ENCODE measurements at places on chromosomes 5 and 9.

- DNase-seq, result no peak
These were observed 35.1 kb downstream of the B4GALT1 start for GRCh38 chr9:33131790-33132772.

- DNase-seq, result no peak
These were observed 7.9 kb downstream of the PPP1R26 start for GRCh38 chr9:135487281-135488012.

- no peak for DNase-seq
These were observed 15.1 kb upstream of the CSNK1G3 start for GRCh38 chr5:123496892-123497291.

GRCh38 chr5:135864503-135865435 lies 30.3 kb downstream of the SLC25A48 start:
- DNase-seq, result no peak

DNA sequence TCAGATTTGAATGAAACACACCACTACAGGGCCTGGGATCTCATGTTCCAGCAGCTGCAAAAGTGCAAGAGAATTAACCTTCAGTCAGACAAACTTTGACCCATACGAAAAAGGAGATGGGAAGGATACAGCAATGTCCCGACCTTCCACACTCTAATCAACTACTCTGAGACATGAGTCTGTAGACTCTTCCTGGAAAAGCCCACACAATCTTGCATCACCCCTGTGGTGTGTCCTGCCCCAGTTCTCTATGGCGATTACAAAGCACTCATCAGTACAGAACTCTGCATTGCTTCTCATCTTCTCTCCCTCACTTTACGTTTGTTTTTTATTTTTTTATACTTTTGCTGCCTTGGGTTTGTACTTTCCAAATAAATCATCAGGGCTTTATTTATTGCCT lies 241.0 kb upstream of the KIF2A start:
- no peak for DNase-seq

DNA sequence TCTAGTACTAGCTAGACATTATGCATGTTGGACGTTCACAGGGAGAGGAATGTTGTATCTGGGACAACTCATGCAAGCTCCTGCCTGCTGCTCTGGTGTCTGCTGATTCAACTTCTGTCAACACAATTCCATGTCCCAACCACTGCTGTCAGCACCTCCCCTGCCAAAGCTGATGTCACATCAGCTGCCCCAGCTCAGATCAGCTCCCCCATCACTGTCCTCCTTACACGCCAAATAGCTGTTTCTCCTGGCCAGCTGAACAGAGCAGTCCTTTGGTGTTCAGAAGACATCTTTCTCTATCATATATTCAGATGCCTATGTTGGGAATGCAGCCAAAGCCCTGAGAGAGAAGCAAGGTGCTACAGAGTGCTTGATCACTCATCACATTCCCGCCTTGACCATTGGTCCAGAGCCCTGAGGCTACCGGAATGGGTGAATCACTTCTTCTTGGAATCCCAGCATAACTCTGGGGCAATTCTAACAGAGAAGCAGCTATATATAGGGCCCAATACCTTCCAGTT lies 223.3 kb downstream of the SEC61B start:
- no peak for DNase-seq

- DNase-seq, result no peak
These were observed 21.9 kb upstream of the TERT start for GRCh38 chr5:1316588-1317340.

GRCh38 chr5:7597059-7597642 lies 201.2 kb downstream of the ADCY2 start:
- no peak for DNase-seq

GRCh38 chr9:137354153-137354844 lies 52.2 kb upstream of the NRARP start:
- DNase-seq, result no peak

DNA sequence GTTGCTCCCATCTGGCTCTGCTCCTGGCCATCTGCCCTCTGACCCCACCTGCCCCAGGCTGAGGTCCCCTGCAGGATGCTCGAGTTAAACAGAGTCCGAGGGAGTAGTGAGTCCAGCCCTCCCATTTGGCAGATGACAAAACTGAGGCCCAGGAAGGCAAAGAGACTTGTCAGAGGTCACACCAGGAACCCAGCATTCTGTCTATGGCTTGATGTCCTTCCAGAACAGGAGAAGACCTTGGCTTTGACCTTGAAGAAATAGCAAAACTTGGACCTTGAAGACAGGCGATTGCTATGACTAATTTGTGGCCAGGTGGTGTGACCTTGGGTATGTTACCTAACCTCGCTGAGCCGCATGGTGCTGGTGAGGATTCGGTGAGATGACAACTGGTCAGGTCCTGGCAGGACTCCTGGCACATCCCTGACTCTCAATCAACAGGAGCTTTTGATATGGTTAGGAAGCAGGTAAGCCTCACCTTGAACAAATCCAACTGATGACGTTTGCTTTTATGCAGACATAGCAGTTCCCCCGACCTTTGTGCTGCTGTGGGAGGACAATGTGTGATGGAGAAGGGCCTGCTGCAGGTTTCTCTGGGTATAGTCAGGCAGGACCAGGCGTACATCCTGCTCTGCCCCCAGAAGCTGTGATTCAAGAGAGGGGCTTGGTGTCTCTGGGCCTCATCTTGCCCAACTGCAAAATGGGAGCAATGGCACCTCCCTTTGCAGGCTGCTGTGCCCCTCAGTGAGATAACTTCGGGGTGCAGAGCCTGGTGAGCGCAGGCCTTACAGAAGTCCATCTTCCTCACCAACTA lies 198.7 kb downstream of the C9orf50 start:
- DNase-seq, result no peak

DNA sequence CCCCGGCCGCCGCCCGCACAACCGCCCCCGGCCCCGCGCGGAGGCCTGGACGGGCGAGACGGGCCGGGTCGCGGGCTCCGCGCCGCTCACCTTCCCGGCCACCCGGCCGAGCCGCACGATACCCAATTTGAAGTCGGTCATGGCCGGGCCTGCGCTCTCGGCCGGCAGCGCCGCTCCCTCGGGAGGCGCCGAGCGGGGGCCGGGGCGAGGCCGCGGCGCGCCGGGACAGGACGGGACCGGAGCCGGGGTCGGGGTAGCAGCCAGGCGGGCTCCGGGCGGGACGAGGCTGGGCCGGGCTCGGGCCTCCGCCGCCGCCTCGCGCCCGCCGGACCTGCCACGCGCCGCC lies 216 bp downstream of the ZMYND19 start:
- DNase-seq, result no peak

DNA sequence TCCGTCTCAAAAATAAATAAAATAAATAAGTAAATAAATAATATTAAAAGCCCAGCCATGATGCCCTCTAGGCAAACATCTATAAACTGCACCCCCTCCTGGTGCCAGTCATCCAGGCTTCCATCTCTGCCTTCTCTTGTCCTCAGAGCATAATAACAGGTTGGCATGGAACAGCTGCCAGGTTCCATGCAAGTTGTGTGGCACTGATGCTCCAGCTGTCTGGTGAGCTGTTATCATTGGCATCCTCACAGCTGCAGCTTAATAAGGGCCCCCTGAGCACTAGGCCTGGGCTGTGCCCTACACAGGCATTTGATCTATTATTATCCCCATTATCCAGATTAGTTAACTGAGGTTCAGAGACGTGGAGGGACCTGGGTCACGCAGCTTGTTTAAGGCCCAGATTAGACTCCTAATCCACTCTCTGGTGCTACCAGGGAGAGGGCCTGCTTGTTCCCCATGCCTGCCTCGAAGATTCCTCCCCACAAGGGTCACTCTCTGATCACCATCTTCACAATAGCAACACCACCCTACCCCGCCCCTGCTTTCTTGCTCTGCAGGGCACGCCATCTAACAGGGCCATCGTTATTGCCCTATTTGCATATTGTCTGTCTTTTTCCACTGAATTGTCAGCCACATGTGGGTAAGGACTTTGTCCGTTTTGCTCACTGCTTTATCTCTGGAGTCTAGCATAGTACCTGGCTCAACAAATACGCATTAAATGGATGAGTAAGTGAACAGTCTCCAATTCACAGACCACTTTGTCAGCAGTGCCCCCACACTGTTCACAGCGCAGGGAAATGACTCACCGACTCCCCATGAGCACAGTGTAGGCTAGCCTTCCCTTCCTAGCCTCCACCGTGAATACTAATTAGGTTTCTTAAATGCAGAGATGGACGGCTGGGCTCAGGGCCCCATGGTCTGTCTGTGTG lies 1.5 kb upstream of the DNM1 start:
- no peak for DNase-seq

DNA sequence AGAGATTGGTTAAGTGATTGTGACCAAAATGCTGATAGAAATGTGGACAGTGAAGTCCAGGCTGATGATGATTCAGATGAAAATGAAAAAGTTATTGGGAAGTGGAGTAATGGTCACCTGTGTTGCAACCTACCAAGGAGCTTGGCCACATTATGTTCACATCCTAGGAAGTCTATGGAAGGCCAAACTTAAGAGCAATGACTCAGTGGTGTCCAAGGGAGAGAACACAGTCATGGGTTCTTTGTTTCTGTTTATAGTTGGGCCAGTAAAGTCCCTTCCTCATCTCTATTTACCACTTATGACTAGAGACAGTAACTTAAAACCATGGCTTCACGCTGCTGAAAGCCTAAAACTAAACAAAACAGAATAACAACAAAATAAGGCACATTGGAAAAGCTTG lies 555.3 kb upstream of the DAB2 start:
- DNase-seq, result no peak

- DNase-seq, result no peak
These were observed 7.6 kb downstream of the PTGES start for GRCh38 chr9:129745200-129745599.

DNA sequence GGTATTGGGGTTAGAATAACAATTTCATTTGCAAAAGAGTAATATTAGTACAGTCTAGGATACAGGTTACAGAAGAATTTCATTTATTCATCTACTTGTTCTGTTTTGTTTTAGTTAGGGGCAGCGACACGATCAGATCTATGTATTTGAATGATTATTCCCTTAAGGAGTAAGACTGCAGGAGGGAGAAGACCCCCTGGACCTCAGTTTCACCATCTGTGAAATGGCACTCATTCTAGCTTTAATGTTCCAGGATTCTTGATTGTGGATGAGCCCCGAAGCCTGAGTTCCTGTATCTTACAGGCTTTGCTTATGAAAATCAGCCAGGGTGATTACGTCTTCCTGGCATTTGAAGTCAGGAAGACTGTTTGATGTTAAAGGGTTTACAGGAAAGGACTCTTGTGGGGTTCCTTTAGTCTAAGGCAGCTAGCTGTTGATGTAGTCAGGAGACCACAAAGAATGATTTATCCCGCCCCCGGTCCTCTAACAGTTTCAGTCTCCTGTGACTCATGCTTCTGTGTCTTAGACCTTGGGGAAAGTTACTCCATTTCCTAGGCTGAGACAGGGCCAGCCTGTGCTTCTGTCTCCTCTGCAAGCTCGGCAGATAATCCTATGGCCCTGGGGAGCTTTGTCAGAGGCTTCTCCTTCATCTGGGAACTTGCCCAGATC lies 11.5 kb downstream of the SMIM3 start:
- no peak for DNase-seq

DNA sequence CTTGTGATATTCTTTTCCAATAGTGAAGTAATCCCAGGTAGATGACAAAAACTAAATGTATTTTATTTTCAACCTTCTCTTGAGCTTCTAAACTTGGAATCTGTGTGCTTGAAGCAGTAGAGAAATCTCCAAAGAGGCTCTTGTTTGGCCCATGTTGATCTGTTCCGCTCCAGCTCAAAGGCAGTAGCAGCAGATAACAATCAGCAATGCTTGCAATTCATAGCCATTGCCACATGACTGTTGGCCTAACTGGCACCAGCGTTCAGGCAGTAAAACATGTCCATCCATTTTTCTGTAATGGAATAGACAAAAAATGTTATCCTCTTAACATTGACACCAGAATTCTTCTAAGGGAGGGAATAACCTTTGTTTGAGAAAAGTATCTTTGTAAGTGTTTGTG lies 270.7 kb upstream of the MSX2 start:
- no peak for DNase-seq

DNA sequence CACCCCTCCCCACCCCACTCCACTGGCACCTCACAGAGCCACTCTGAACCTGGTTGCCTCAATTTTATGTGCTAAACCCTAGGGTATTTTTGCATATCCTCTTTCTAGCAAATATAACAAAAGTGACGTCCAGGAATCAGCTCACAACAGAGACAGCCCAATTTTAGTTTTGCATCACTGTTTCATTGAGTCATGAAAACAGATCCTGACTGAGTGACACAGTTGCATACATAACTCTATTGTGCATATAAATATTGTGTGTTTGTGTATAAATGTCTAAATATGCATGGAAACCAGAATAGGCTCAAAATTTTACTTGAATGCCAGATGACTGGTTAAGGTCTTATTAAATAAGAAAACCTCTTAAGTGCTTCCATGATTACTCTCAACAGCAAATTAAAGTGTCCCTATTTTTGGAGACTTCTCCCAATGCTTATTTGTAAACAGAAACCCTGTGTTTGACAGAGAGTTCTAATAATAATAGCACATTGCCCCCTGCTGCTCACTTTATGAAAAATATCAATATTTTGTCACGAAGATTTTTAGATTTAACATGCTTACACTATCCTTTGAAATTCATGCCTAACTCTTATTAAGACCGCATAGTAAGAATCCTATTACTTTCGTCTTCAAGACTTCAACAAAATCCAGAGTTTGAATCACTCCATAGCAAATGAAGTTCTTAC lies 75.5 kb upstream of the PRRC1 start:
- no peak for DNase-seq

DNA sequence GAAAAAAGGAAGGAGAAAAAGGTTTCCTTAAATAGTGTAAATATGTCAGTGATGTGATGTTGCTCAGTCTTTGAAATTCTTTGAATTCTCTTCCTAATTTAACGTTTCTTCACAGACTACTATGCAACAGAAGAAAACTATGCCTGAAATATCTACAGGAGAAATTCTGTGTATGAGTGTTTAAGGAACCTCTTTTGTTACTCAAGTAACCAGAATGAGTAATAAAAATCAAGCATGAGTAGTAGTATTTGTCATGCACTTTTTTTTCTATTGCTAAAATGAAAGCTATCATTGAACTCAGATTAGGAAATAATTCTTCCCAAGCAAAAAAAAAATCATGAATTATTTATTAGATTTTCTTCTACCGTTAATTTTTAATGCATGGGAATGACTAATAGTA lies 20.3 kb upstream of the THG1L start:
- no peak for DNase-seq

GRCh38 chr5:133792655-133793054 lies 175.8 kb downstream of the C5orf15 start:
- no peak for DNase-seq

DNA sequence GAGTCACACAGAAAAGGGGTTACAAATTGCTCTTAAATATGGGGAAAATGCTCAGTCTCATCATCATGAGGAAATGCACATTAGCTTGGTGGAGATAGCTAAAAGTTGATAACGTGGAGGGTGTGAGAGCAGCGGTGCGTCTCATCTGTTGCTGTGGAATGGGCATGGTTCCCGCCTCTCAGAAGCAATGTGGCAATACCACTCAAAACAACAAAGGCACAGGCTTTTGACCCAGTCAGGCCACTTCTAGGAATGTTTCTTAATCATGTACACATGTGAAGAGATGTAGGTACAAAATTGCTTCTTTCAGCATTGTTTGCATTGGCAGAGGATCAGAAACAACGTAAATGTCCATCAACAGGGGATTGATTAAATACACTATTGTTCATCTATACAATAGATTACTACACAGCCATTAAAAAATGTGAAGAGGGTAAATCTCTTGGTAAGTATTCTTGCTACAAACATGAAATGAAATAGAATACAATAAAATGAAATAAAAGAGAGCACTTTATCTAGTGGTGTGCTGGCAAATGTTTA lies 212.6 kb upstream of the MSX2 start:
- DNase-seq, result no peak

GRCh38 chr5:55691265-55692105 lies 20.6 kb downstream of the SLC38A9 start:
- DNase-seq, result no peak
